ENCODE measurements at places on chromosomes 4 and X.

DNA sequence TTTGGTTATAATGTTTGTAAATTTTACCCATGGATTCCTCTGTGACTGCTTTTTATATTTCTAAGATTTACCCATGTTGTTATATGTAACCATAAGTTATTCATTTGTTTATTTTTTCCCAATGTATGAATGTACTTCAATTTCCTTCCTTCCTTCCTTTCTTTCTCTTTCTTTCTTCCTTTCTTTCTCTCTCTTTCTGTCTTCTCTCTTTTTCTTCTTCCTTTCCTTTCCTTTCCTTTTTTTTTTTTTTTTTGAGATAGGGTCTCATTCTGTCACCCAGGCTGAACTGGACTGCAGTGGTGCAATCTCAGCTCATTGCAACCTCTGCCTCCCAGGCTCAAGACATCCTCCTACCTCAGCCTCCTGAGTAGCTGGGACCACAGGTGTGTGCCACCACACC lies 55.6 kb downstream of the ALPK1 start:
- no peak for DNase-seq

- no peak for DNase-seq
Observed at GRCh38 chr4:110487873-110488272, 11.9 kb downstream of the ENPEP start.

GRCh38 chr4:110005461-110006056 lies 92.9 kb downstream of the EGF start:
- no peak for DNase-seq

DNA sequence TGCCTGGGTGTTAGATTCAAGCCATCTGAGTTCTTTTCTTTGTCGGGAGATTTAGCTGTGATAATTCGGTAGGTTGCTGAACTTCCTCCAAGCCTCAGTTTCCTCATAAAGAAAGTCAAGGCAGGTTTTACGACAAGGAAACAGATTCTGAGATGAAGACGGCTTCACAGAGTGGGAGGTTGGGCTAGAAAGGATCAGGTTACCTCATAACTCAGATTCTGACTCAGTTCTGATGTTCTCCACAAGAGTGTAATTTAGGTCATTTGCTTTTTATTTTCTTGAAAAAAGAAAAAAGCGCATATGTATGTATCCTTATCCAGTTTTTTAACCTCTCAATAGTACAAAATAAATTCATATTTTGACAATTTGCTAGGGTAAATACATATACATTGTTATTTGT lies 47.2 kb upstream of the ELOVL6 start:
- DNase-seq = no peak

All from pancreas (tissue), 10 donors.